Activated naive CD4-positive, alpha-beta T cell treated with Interleukin-2 at 50 U/mL for 16 hours (primary cell): ENCODE measurements at places on chromosomes 2 and 18.

DNA sequence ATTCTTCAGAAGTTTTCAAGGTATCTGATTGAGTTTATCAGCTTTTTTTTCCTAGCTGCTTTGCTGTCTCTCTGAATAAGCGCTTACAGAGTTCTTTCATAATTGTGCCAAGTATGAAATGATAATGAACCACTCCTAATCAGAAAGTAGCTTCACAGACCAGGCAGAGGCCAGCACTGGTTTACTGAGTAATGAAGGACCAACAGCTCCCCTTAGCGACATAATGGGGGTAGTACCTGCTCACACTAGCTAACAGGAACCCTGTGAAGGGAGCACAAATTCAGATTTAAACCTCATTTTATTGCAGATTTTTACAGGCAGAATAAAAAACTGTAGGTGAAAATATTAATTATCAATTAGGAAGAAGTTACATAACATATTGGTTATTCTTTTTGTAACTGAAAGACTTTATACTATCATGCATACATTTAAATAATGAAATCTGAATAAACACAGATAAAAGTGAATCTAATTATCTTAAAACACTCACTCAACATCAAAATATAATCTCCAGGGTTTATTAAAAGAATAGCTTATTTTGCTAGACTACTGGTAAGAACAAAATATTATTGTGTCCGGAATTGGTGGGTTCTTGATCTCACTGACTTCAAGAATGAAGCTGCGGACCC, 53.7 kb upstream of the LRRC30 start:
- DNase-seq: no peak

DNA sequence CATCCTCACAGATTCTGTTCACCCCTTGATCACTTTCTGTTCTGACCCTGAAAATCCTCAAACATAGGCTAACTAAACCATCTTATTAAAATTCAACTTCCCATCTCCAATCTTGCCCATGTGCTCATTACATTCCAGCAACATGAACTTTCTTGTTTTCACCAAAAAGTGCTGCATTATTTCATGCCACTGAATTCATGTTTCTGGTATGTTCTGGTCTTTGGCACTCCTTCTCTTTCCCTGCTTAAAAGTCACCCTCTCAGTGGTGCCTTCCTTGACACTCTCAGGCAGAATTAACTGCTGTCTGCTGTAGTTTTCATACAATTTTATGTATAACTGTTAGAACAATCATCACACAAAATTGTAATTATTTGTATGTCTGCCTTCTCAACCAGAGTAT, 247.7 kb upstream of the RBMS1 start:
- no peak for DNase-seq

DNA sequence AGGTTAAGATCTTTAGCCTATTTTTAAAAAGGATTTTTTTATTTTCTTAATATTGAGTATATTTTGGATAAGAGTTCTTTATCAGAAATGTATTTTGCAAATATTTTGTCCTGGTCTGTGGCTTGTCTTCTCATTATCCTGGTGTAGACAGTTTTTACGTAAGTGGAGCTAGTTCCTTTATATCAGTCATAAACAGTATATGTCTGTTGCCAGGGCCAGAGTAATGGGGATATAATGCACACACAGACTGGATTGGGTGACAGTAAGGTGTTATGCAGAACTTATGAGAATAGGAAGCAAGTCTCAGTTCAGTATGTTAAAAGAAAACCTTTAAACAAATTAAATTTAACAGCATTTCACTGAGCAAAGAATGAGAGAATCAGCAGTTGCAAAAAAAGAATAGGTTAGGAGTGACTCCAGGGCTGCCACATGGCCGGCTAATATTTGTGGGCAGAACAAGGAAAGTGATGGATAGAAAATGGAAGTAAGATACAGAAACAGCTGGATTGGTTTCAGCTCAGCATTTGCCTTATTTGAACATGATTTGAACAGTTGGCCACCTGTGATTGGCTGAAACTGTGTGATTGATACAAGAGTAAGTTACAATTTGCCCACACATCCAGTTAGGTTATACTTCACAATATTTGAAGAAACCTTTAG, 61.1 kb upstream of the ZNG1B start:
- DNase-seq: no peak

DNA sequence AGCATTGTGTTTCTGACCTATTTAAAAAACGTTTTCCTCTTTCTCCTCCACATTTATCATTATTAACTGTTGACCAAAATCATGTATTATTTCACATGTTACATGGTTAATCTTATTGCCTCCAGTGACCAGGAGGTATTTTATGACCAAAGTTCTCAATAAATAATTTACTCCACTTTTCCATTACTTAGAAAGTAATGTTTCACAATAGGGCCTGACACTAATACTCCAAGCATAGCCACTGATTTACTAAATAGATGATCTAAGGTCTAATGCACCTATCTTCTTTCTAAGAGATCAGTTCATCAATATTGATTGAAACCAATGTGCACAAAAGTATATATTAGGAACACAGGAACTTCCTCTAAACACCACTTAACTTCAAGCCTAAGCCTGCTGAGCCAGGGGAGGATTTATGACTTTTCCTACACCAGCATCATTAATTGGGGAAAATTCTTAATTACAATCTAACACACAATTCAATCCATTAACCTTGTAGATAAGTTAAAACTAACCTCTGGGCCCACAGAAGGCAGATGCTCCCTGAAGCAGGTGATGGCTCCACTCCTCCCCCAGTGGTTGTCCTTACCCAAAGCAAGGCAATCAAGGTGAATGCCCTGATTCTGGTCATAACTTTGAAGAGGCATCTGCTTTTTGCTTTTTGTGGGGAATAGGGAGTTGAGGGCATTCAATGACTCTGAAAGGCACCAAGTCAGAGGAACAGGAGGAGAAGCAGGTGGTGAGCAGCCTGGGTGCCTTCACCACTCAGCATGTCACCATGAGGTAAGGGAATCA, 33.9 kb downstream of the RBMS1 start:
- DNase-seq: no peak

- no peak for DNase-seq
Observed at GRCh38 chr2:95062242-95063085, 37.0 kb downstream of the MAL start.

DNA sequence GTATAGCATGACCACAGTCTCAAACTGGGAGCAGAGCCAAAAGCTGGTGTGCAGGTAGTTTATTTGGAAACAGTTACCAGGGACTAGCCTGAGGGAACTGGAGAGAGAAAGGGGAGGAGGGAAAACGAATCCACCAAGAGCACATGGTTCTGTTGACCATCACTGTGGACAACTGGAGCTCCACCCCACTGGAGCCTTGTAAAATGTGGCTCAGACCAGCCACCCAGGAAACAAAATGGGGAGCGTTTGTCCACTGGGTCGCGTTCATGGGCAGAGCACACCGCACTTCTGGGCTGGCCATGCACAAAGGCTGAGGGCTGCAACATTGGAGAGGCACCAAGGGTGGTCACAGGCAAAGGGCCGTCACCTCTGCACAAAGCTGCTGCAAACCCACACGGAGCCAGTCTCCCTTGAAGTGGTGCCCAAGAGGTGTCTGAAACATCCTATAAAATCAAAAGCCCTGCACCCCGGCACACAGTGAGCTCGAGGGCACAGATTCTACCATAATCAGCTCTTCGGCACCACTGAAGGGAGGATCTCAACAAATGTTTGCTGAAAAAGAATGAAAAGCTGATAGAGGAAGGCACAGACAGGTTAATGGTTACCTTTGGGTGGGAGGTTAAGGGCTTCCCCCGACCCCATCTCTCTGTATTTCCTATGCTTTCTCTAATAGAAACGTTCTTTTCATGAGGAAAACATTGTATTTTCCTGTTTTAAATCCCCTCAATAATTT, 192.9 kb downstream of the INHBB start:
- DNase-seq: no peak

- DNase-seq: peak; percentile 64
Observed at GRCh38 chr2:156333274-156333950, 891 bp upstream of the NR4A2 start.

DNA sequence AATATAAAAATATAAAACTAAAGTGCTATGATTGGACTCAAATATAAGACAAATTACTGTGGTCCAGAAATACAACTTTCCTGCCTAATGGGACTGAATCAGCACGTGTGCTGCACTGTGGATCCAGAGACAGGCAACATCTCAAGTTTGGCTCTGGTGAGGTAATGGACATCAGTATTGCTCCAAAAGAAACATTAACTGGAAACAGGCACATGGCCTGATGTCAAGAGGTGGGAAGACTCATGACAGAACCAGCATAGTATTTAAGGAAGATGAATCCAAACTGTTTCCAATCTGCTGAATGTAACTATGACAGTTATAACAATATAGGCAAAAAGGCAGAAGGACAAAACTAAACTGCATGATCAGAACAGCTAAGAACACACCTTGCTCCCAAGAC, 354.6 kb downstream of the FSIP2 start:
- DNase-seq: no peak

DNA sequence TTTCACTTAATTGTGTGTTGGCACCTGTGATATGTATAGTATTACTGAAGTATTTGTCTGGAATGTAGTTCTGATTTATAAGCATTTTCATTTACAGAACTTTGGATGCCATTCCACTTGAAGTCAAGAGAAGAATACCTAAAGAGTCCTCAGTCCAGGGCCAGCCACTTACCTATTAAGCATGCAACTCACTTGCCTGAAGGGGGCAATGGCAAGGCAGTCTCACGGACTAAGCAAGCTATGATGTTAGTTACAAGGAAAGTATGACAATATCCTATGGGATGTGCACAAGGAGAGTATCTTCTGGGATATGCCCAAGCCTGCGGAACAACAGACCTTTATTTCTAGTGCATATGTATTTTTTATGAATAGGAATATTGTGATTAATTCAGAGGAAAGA, 369.4 kb upstream of the GCFC2 start:
- no peak for DNase-seq

GRCh38 chr18:57755473-57756067, 47.5 kb downstream of the ATP8B1 start:
- DNase-seq: no peak

DNA sequence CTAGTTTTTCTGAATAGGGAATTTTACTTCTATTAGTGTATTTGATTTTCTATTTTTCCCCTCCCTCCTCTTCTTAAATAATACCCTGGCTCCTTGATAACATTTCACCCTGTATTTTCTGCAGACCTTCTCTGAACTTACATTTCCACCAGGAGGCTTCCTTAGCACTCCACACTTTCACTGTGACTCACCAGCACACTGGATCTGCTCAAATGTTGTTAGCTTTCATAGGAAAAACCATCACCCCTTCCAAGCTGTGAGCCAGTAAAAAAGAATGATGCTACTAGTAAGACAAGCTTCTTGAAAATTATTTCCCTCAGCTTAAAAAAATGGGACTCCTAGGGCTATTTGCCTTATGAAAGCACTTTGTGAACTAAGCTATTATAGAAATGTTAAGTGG, 16.1 kb downstream of the SUPT7L start:
- no peak for DNase-seq

DNA sequence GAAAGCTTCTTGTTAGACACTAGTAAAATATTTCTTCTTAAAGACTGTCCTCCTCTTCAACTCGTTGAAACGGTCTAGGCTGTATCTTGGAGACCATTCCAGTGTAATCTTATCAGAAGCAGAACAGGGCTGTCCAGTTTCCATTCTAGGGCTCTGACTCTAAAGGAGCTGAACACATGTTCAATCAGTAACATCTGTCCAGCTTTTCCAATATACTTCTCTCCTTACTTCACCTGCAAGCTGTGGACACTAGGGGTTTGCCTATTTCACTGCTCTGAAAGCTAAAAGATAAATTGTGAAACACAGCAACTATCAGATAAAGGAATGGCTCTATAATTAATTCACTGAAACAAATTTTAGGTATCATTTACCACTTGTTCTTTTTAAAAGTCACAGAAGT, 73.8 kb downstream of the ZNF385B start:
- no peak for DNase-seq

- DNase-seq: peak; percentile 42
Observed at GRCh38 chr18:63951302-63951705, 2.2 kb downstream of the HMSD start.
